GM19239 (cell line): ENCODE measurements at places on chromosomes 12 and 14.

- no peak for DNase-seq
Measured at GRCh38 chr14:44736326-44736725, 225.4 kb downstream of the KLHL28 start.

- DNase-seq, result no peak
Measured at GRCh38 chr14:69005432-69006148, 26.5 kb upstream of the ACTN1 start.

DNA sequence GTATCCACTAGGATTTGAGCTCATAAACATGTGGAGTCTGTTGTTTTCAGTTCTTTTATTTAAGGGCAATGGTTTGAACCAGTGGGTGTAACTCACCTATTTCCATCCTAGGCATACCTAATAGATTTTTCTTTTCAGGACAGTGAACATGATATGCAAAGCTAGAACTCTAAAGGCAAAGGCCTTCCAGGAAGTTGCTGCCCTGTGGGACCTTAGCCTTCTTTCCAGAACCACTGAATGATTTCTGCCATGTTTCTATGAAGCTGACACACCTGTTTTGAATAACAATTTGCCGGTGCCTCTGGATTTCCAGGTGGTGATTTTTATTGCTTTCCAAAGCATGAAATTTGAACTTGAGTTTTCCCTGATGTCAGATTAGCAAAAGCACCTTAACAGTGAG is 372.9 kb upstream of the FAR2 start:
- no peak for DNase-seq

DNA sequence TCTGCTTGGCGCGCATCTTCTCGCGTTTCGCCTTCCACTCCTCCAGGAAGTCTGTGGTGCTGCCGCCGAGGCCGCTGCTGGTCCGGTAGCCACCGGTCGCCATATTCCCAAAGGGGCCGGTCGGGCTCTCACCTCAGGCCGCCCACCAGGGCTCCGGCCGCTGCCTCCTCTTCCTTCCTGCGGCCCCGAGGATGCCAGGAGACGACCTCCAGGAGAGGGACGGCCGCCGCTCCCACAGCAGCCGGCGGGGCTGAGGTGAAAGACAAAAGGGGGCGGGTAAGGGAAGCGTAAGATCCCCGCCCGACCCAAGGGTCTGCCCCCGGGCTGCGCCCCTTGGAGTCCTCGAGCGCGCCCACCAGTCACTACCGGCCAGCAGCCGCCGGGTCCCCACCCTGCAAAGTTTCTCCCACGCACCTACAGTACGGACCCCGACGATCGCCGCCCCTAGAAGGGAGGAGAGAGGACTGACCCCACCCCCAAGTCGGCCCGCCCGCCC is 574 bp downstream of the PAWR start:
- no peak for DNase-seq

GRCh38 chr12:3718100-3718499 is 34.8 kb downstream of the CRACR2A start:
- no peak for DNase-seq

DNA sequence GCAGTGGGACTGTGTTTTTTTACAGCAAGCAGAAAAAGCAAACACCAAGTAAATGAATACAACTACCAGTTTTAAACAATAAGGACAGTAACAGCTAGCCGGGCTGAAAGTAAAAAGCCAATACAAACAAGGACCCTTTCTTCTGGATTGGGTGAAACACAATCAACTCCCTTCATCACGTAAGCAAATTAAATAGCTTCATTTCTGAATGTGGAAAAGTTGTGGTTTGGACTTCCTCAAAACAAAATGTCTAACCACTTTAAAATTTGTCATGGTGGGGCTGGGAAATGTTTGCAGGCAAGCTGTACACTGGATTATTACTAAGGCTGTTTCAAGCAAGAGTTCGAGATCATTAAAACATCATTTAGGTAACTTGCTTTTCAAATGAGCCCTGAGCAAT is 47.4 kb downstream of the TCHP start:
- DNase-seq, result no peak

- no peak for DNase-seq
Measured at GRCh38 chr12:14473707-14474287, 93.9 kb downstream of the PLBD1 start.

GRCh38 chr12:39574785-39575497 is 44.7 kb downstream of the ABCD2 start:
- DNase-seq, result no peak

- DNase-seq, result no peak
Measured at GRCh38 chr12:104219361-104219892, 3.8 kb downstream of the TXNRD1 start.

GRCh38 chr12:120377611-120378010 is 8.6 kb upstream of the MSI1 start:
- no peak for DNase-seq

GRCh38 chr12:66823857-66824570 is 145.1 kb upstream of the GRIP1 start:
- DNase-seq, result no peak

- no peak for DNase-seq
Measured at GRCh38 chr12:92416385-92416812, 270.8 kb upstream of the BTG1 start.

- DNase-seq, result no peak
Measured at GRCh38 chr12:32788405-32788804, 32.7 kb upstream of the YARS2 start.

- DNase-seq, result no peak
Measured at GRCh38 chr12:7834701-7835100, 38.0 kb downstream of the SLC2A14 start.

- no peak for DNase-seq
Measured at GRCh38 chr14:94346841-94347240, 23.7 kb upstream of the SERPINA6 start.

DNA sequence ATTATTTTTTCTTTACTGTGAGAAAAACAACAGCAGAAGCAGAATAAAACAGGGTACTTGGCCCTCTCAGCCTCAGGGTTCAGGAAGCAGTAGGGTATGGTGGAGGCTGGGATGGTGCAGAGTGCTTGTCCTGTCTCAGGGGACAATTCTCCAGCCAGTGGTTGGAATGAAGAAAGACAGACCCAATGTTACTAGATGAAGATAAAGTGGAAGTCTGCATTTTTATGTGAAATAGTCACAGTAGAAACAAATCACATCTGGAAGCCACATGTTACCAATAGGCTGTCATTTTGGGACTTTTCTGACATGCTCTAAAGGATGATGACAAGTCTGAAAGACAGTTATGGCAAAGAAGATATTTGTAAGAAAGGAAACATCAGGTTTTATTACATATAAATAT is 32.3 kb downstream of the PROX2 start:
- no peak for DNase-seq

GRCh38 chr14:68789821-68790643 is 2.8 kb downstream of the ZFP36L1 start:
- DNase-seq, result no peak

DNA sequence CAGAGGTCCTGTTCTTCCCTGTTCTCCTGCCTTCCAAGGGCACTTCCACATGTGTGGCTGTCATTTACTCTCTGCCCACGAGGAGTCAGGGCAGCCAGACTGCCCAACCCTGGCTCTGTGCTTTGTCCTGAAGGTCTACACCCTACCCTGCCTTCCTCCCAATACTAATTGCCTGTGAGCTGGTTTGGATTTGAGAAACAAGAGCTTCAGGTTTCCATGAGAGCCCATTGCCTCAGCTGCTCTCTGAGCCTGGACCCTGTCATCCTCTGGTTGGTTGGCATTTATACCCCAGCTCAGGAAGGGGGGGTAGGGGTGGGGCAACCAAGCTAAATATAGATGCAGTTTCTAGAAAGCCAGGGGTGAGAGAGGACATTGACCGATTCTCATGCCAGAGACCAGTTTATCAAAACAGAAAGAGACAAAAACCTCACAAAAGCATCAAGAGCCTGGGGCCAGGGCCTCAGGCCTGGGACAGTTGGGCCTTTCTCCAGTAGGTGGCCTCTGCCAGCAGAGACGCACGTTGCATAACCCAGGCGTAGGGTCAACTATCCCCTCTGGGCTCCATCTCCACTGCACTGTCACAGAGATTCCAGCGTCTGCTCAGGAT is 34.5 kb downstream of the VDR start:
- no peak for DNase-seq

DNA sequence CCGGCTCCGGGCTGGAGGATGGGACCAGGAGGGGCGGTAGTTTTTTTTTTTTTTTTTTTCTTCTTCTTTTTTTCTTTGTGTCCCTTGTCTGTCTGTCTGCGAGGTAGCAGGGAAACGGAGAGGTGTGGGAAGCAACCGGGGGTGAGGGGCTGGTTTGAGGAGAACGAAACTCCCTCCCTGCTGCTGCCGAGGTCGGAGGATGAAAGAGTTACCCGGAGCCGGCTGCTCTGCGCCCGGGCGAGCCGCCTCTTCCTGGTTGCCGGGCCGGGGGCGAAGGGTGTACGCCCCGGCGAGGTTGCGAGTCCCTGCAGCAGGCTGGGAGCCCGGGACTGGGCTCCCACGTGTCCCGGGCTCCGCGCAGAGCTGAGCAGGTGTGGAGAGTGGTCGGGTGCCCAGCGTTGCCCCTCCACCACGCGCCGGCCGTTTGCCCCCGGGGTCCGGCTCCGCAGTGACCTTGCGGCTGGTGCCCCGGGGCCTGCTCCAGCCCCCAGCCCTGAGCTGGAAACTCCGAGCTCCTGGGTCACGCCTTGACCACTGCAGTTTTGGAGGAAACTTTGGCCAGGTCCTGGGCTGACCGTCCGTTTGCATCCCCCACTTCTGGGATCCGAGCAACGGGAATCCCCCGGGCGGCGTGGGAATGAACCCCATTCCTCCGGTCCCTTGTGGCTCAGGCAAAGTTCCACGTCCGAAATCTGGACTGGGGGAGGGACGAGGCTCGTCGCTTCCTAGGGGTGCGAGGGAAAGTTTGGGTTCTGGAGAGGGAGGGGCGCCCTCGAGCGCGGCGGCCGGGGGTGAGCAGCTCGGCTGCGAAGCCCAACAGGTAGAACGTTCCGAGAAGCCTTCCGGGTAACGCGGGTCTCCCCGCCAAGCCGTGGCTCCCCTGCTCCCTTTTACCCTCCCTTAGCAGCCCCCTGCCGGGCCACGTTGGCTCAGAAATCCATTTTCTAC is 1.3 kb downstream of the CHST11 start:
- no peak for DNase-seq

DNA sequence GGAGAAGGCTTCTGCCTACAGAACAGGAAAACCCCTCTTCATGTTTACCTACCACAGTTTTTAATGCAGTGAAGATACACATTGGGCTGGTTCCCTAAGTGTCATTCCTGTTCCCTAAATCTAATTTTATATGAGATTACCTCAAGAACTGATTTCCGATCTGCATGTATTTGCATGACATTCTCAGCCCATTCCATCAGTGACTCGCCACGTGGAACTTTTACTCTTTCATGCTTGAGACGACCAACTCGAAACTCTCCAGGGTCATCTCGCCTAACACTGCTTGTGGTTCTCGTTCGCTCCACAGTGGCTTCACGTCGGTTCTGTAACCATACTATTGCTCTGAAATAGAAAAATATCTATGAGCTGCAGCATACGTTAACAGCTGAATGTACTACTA is 83.1 kb upstream of the STRN3 start:
- DNase-seq, result no peak

DNA sequence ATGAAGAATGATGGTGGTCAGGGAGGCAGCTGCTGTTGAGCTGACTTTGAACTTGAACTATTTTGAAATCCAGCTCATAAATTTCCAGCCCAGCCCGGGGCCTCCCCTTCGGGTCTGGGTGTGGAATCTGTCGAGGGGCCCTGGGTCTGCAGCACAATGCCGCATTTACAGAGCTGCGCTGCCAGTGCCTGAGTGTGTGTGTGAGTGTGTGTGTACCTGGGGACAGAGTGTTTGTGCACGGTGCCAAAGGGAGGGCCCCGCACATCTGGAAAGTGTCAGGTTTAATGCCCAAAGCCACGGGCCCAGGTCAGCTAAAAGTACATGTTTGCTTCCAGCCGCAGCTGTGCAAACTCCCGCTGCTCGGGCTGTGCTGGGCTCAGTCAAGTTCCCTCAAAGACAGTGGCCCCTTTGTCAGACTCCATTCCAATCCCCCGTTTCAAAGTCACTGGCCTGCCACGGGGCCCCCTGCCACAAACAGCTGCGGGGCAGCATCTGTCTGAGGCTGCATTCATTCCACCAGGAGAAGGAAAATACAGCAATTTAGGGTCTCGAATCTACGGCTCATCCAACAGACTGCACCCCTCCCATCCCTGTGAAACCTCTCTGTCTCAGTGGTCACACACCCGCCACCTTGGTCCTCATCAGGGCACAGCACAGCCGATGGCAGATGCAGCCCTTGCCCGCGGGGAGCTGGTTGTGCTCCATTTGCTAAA is 16.3 kb upstream of the RFLNA start:
- DNase-seq, result no peak

DNA sequence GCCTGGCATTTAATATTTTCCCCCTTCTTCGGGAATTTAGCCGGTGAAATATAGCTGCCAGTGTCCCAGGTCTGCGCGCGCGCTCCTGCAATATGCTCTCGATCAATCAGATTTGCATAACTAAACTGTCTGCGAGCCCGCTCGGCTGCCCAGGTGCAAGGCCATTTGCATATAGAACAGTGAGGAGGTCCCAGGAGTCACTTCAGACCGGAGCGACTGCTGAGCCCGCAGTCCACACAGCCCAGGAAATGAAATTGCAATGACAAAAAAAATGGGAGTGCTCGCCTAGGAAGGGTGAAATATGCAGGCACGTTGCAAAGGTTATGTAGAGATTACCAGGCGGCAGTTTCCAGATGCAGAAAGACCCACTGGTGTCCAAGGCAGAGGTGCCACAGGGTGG is 228.5 kb downstream of the VRK1 start:
- DNase-seq, result no peak

DNA sequence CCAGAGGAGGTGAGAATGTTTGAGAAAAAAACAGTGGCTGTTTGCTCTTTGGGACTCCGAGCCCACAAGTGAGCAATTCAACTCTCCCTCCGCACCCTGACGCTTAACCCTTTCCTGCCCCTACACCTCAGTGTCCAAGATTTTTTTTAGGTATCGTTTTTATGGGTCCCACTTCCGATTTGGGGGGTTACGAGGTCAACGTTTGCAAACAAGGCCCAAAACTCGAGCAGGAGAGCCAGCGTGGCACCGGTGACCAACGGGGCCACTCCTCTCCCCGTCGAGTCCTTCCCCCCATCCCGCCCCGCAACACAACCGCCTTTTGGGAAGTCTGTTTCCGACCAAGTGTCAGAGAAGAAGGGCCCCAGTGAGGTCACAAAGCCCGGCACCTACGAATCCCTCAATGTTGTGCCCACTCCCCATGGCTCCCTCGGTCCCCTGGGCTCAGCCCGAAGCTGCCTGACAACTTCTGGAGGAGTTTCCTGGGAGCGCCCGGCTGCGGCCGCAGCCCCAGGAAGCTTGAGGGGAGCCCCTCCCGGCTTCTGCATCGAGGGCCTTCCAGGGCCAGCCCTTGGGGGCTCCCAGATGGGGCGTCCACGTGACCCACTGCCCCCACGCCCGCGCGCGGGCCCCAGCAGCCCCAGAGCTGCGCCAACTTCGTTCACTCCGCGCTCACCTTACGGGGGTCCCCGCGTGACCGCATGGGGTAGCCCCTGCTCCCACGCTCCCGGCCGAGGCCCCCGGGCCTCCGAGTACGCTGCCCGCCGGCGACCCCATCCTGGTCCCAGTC is 1.2 kb downstream of the CDK2AP1 start:
- peak; percentile 47 for DNase-seq

DNA sequence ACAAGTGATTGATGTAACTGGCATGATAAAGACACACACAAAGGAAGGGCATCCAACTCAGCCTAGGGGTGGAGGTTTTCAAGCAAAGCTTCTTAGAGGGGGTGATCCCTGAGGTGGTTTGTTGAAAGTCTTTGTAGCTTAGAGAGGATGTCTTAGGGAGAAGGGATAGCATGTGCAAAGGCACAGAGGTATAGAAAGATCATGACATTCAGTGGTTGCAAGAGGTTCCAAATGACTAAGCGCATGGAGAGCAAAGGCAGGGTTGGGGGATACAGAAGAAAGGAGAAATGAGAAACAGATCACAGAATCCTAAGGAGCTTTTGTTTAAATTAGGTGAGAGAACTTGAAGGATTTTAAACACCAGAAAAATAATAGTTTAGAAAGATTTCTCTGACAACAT is 5.2 kb upstream of the CCT2 start:
- no peak for DNase-seq
